ENCODE measurements at places on chromosomes 5 and 9.

GRCh38 chr9:14769230-14769571 lies 46.7 kb upstream of the CER1 start:
- peak; percentile 41 for DNase-seq

DNA sequence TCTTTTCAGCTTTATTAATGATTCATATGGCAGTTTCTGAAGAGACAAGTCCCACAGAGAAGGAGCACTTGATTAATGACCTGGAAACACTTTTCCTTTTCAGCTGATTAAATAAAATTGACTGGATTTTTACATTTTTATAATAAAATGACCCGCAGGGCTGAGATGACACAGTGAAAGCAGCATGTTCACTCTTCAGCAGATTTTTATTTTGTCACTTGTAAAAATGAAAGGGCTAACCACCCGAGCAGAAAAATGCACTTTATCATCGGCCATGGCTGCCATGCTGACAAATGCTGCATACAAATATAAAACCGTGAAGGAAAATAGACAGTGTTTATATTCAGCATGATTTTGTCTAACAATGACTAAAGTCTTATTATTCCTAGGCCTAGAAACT lies 321.6 kb upstream of the ITGA1 start:
- DNase-seq = no peak

DNA sequence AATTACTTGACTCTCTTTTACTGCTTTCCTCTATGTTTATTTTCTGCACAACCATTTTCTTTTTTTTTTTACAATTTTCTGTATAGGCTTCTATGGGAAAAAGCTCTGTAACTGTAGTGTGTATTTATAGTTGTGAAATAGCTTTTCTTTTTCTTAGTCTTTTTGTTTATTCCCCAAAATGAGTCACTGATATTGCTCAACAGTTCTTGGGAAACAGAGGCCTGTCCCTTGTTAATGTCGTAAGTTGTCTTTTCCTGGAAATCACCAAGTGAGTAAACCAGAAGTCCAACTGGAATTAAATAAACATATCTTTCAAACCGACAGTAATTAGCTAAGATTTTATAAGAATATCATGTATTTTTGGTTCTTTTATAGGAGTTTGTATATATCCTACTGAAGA lies 325.1 kb upstream of the PRR16 start:
- peak; percentile 9 for DNase-seq

DNA sequence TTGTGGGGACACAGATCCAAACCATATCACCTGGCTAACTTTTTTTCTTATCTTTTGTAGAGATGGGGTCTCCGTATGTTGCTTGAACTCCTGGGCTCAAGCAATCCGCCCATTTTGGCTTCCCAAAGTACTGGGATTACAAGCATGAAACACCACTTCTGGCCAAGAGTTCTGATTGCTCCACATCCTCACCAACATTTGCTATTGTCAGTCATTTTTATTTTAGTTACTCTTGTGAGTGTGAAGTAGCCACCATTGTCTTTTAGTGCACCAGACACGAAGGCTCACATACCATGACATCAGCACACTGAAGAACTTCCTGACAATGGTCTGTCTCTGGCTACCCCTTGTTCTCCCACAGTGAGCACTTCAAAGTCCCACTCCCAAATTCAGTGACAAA lies 17.3 kb downstream of the PLAC8L1 start:
- no peak for DNase-seq

- DNase-seq = no peak
These were observed 75.1 kb upstream of the FER start for GRCh38 chr5:108672639-108673038.

GRCh38 chr5:81820863-81821262 lies 70.0 kb upstream of the SSBP2 start:
- no peak for DNase-seq

DNA sequence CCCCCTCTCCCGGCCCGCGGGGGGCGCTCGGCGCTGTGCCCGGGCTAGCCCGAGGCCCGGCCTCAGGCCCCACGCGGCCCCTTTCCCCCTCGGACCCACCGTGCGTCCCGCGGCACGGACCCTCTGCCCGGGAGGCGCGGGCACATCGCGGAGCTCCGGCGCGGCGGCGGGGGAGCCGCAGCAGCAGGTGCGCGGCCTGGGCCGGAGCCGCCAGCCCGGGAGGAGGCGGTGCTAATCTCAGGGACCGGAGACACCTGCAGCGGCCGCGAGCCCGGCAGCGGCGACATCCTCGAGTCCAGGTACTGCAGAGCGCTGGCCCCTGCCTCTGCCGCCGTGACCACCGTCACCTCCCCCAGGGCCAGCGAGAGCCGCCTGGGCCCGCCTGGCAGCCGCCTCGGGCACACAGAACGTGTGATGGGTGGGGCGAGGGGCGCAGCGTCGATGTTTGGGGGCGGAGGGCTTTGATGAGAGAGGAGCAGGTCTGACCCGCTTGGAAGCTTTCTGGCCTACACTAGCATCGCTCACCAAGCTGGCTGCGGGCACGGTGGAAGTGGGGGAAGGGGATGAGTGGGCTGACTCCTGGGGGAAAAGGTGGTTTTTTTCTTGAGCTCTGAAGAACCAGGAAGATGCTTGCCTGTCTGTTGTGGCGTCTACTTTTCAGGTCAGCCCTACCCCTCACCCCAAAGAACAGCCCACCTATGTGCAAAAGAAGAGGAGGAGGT lies 524 bp downstream of the CYFIP2 start:
- no peak for DNase-seq

GRCh38 chr5:140151144-140152021 lies 23.6 kb upstream of the CYSTM1 start:
- DNase-seq = no peak

GRCh38 chr5:148186248-148187003 lies 16.4 kb upstream of the SPINK6 start:
- peak; percentile 74 for DNase-seq

DNA sequence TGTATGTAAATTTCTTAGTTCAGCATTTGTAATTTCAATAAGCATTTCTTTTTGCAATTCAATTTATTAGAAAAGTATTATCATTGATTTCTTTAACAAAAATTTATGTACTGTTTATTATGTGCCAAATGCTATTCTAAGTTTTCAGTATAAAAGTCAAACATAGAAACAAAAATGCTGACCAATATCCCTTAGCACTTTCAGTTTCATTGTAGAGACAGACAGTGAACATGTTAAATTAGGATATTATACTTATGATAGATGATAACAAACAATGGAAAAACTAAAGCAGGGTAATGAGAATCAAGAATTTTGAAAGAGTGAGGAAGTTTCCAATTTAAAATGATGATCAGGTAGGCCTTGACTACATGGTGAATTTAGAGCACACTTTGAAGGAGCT lies 1106.0 kb downstream of the TAF11L14 start:
- no peak for DNase-seq

- DNase-seq = no peak
These were observed 174.6 kb upstream of the IL12B start for GRCh38 chr5:159504857-159505304.

DNA sequence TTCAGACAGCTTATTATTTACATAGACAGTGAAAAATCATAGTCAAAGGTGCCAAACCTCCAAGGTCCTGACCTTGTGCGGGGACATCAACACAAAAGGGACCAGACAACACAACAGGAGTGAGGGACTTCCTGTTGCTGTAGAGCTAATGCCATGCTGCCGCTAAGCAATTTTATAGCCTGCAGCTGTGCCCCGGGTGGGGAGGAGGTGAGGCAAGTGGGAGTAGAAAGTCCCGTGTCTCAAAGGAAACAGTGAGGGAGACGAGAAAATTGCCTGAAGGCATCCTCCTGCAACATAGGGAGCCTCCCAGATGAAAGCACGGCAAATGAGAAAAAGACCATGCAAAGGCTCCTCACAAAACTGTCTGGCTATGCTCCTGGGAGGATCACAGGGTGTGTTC lies 58.8 kb downstream of the CAAP1 start:
- DNase-seq = no peak

DNA sequence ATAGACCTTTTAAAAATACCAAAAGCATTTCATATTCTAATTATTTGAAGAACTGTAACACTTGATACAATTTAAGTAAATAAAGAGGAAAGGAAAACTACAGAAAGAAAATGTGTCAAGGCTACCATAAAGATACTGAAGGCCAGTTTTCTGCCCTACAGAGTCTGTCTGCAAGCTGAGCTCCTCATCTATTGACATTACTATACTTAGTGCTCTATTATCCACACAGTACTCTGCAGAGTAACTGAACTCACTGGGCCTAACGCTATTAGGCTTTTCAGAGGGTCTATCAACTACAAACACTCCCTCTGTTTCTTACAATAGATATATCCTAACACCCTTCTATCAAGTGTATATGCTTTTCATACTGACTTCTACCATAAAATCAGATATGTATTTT lies 57.1 kb upstream of the SUSD1 start:
- DNase-seq = no peak

DNA sequence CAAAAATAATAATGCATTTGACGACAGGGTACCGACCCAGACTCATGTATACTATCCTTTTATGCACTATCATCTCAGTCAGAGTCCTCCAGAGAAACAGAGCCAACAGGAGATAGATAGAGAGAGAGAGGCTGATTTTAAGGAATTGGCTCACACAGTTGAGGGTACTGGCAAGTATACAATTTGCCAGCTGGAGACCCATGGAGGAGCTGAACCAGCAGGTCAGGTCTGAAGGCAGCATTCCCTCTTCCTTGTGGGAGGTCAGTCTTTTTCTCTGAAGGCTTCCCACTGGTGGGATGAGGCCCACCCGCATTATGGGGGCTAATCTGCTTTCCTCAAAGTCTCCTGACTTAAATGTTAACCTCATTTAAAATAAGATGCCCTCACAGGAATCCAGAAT lies 17.3 kb upstream of the MED10 start:
- no peak for DNase-seq

DNA sequence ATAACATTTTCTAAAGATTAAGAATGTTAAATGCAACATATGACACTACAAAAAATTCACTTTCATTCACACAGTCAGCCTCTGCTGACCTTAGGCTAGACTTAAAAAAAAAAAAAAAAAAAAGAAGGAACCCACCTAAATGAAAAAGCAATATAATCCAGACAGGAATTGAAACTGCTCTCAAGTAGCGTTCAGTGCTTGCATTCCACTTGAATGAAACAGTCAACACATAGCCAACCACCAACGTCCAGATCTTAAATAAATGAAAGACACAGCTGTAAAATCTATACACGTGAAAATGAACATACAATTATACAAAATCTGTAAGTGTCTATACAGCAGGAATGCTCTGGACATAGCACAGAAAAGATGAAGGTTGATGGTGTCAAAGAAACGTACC lies 11.4 kb downstream of the TMEM245 start:
- DNase-seq = no peak

- no peak for DNase-seq
These were observed 29.9 kb downstream of the MAT2B start for GRCh38 chr5:163535290-163535689.

DNA sequence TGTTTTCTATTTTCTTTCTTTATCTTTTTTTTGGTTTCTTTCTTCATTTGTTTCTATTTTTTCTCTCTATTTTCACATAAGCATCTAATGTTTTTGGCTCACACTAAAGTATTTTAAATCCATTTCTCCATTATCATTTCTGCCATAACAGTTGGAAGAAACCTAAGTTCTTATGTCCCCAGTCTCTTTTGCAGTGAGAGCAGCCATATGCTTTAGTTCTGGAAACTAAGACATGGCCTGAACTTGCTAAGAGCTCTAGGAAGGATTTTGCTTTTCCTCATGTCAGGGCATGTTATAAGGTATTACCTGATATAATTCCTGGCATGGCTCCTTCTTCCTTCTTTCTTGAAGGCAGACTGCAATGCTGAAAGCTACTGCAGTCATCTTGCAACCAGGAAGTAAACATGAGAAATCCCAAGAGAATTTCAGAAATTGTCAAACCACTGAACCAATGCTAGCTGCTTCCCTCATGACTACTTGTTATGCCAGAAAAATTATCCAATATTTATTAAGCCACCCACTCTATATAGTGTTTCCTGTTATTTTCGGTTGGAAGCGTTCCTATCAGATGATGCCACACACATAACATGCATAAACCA lies 171.1 kb downstream of the TAF11L14 start:
- peak; percentile 20 for DNase-seq

GRCh38 chr5:118293378-118293777 lies 695.0 kb downstream of the DTWD2 start:
- no peak for DNase-seq

GRCh38 chr9:137969008-137969407 lies 91.4 kb downstream of the CACNA1B start:
- no peak for DNase-seq

DNA sequence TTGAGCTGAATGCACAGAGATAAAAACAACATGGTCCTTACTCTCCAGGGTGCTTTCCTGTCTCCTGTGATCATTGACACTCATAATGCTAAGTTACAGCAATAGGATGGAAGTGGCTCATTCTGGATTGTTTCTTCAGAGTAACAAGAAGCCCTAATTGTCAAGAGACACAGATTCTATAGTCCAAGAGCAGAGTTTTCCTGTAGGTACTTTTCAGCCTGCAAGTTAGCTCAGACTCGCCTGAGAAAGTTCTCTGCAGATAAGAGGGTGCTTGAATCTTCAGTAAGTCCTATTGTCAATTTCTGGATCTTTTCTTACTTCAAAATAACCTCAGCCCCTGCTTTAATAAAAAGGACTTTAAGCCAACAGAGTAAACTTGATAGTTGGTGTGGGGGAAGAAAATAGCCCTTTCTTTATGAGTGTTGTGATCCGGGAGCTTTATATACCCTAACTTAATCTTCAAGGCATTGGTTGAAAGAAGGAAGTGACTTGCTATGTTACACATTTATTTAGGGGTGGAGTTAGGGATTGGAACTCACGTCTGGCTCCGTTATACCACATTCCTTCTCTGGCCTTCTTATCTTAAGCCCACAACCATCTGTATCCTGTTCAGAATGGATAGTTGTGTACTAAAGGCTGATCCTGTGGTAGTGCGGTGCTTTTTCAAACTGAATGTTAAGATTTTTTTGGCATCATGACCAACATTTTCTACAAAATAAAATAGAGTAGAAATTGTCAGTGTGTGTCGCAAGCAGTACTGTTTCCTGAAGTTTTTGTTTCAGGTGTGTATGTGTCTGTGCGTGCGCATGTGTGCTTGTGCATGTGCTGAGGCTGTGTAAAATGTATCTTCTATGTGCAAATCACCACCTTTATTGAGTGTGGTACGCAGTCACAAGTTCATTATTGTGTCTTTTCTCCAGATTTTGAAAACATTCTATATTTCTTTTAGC lies 173.9 kb downstream of the WDR70 start:
- peak; percentile 98 for DNase-seq

- no peak for DNase-seq
These were observed 62.4 kb downstream of the RAI14 start for GRCh38 chr5:34718516-34718915.

DNA sequence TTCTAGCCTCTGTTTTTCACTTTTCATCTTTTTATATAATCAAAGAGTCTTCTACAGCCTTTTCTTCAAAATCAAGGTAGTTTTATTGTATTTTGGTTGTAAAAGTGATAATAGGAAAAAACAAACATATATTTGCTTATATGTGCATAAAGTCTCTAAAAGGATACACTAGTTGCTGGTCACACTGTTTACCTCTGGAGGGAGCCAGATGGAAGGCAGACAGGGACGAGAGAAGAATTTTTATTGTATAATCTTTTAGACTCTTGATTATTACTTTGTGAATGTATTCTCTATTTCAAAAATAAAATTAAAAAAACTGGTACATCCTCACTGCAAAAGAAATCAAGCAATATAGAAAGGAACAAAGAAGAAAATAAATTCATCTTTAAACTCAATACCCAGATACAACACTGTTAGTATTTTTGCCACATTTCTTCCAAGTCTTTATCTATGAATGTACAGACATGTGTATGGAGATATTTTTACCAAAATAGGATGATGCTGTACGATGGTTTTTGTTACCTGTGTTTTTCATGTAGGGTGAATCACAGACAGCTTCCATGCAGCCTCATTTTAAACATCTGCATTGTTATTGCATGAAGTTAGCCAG lies 6.1 kb upstream of the RNF183 start:
- DNase-seq = no peak
